ENCODE measurements at places on chromosomes 6 and 20.

DNA sequence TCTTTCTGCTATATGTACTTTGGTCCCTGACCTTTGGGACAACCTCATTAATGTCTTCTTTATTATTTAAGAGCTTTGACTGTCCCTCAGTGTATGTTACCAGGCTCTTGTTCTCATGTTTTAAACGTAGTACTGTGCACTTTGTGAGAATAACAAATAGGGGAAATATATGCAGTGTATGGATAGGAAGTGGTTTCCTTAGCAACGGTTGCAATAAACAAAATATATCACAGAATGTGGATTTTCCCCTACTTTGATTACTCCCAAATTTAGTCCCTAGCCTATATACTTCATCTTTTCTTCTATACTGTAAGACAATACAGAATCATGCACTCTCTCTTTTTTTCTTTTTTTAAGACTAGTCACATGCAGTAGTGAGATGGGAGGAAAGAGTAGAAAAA, 123.8 kb upstream of the AKIRIN2 start:
- no peak for DNase-seq

- DNase-seq, result no peak
Observed at GRCh38 chr20:5626603-5627002, 123.6 kb upstream of the SHLD1 start.

- no peak for DNase-seq
Observed at GRCh38 chr6:21091411-21091810, 502.1 kb upstream of the SOX4 start.

DNA sequence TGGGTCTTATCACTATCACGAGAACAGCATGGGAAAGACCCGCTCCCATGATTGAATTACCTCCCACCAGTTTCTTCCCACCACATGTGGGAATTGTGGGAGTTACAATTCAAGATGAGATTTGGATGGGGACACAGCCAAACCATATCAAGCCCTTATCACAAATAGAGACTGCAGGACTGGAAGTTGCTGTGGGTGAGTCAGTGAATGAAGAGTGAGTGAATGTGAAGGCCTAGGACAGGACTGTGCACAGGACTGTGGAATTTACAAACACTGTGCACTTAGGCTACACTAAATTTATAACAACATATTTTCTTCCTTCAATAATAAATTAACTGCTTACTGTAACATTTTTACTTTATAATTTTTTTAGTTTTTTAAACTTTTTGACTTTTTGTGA, 30.2 kb upstream of the BCAS1 start:
- DNase-seq, result no peak

- DNase-seq, result peak; percentile 31
Observed at GRCh38 chr6:15523679-15524630, 138.9 kb downstream of the DTNBP1 start.

- no peak for DNase-seq
Observed at GRCh38 chr6:48883116-48883515, 579.9 kb downstream of the MMUT start.

DNA sequence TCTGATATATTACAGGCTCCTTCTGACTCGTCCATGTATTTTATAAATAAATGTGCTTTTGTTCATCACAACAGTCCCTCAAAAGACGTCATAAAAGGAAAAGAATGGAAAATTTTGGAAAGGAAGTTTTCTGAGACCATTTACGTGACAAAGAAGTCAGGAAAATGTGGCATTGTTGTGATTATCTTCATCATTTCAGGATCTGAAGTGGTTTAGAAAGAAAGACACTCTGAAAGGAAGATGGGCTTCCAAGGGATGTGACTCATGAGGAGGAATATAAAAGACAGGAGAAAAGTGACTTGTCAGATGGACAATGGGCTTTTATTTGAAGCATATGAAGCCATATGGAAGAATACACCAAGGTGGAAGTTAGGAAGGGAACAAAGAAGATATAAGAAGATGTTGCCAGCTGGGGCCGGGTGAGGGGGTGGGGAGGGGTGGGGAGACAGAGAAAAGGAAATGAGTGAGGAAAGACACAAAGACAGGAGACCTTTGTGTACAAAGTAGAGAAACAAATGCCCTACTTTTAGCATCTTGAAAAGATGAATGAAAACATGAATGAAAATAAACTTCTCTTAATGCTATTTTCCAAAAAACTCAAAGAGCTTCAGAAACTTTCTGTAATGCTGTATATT, 190.3 kb upstream of the PREP start:
- DNase-seq, result no peak

DNA sequence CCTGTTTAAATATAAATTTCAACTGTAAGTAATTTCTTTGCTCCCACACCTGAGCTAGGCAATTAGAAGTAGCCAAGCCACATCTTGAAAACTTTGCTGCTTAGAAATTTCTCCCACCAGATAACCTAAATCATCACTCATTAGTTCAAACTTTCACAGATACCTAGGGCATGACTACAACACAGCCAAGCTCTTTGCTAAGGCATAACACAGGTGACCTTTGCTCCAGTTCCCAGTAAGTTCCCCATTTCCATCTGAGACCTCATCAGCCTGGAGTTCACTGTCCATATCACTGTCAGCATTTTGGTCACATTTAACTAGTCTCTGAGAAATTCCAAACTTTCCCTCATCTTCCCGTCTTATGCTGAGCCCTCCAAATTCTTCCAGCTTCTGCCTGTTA, 79.8 kb upstream of the OPRM1 start:
- no peak for DNase-seq

DNA sequence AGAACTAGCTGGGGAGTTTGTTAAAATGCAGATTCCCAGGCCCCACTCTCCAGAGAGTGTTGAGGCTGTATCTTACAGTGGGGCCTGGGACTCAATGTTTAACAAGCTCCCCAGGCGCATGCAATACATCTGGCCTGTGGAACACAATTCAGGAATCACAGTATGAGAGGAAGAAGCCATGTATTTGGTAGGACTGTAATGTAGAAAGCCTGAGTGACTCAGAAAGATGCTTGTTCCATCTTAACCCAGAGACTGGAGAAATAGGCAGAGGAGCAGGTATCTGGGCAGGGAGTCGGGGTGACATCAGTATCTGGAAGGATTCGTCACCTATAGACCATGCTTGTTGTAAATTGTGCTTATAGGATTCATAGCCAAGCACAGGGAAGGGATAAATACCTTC, 90.5 kb downstream of the UNC5CL start:
- no peak for DNase-seq

GRCh38 chr6:109722011-109722410, 30.9 kb downstream of the FIG4 start:
- DNase-seq, result no peak

GRCh38 chr20:59690101-59690500, 85.8 kb downstream of the PHACTR3 start:
- DNase-seq, result no peak

DNA sequence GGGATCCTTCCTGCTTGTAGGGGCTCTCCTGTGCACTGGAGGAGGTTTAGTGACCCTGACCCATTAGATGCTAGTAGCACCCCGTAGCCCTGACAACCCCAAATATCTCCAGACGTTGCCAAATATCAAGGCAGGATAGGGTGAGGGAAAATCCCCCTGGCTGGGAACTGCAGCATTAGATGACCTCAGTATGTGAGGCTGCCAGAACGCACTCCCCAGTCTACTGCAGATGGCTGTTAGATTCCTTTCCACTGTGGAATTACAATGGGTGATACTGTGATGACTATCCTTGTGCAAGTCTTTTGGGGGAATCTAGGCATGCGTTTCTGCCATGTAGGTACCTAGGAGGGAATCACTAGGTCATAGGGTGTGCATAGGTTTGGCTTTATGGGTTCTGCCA, 226.3 kb upstream of the KCNG1 start:
- no peak for DNase-seq

DNA sequence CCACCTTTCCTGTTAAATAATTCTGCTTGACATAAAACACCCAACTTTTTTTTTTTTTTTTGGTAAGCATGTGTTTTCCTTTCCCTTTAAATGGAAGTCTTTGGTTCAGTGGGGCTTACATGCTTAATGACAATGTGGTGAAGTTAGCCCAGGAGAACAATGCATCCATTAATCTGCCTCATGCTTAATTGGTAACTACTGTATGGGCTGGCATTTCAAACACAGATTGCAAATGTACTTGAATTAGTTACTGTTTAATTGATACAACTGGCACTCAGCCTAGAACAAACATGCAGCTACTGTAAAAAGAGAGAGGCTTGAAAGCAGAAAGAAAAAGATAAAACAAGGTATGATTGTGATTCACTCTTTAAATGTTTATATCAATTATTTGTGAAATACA, 483.6 kb upstream of the NOX3 start:
- no peak for DNase-seq

- no peak for DNase-seq
Observed at GRCh38 chr6:116624036-116624805, 7.9 kb downstream of the RSPH4A start.

DNA sequence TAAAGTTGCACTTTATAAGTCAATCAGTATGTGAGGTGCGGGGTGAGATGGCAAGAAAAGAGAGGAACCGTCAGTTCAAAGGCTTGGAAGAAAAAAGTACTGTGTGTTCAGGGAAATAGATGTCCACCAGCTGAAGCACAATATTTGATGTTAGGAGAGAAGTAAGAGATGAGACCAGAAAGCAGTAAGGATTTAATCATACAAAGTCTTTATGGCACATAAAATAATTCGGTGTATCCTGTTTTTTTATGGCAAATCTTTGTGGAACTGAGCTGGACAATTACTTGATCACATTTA, 197.2 kb downstream of the FAXC start:
- DNase-seq, result no peak

GRCh38 chr6:8527818-8528217, 92.5 kb upstream of the SLC35B3 start:
- DNase-seq, result no peak

GRCh38 chr6:6892744-6893583, 214.8 kb upstream of the RREB1 start:
- no peak for DNase-seq

- DNase-seq, result peak; percentile 23
Observed at GRCh38 chr6:7261852-7262461, 51.0 kb downstream of the SSR1 start.

DNA sequence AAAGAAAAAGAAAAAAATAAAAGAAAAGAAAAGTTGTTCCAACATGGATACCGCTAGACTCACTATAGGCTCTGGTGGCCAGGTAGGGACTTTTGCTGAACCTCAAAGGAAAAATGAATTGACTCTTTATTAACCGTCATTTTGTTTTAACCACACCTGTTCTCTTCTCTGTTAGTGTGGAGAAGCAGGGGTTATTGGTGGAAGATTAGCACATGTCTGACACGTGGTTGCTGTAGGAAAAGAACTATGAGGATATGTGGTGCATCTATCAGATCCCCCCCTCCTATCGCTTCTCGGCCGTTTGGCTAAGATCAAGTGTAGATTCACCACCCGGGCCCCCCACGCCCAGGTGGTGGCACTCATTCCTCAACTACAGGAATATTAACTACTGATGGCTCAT, 212.4 kb upstream of the ZNF184 start:
- DNase-seq, result no peak

- no peak for DNase-seq
Observed at GRCh38 chr20:41352106-41352505, 11.5 kb downstream of the LPIN3 start.

DNA sequence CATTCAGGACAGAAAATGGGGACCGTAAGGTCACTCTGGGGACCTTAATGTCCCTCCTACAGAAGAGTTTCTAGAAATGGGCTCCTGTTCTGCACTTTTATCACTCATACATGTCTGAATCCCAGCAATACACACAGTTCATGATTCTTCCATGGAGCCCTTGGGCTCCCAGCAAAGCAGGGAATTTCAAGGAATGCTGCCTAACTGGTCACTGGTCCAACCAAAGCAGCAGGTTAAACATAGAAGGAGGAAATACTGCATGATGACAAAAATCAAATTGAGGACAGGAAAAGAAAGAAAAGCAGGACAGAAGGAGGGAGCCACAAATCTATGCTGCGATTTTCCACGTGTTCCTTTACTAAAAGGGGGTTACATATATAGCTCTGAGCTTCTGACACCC, 300.2 kb downstream of the PTPRT start:
- no peak for DNase-seq

- DNase-seq, result no peak
Observed at GRCh38 chr20:58313396-58313795, 3.9 kb downstream of the RAB22A start.

GRCh38 chr6:13453771-13454251, 33.6 kb downstream of the GFOD1 start:
- no peak for DNase-seq

- peak; percentile 67 for DNase-seq
Observed at GRCh38 chr6:2738373-2738979, 12.2 kb downstream of the MYLK4 start.

- no peak for DNase-seq
Observed at GRCh38 chr20:15919118-15919517, 654.1 kb downstream of the KIF16B start.

GRCh38 chr20:34525709-34526416, 9.6 kb downstream of the DYNLRB1 start:
- DNase-seq, result peak; percentile 61

DNA sequence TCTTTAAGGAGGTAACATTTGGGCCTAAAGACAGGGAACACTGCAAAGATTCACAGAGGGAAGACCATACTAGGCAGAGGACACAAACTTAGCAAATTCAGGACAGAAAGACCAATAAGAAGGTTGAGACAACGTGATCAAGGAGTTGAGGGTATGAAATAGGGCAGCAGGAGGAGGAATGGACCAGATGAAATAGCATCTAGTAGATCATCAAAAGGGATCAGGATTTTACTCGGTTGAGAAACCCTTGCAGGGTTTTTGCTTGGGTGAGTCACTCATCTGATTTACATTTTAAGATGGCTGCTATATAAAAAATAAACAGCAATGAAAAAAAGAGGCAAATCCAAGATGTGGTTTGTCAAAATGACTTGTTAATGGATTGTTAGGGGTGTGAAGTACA, 4.7 kb downstream of the BCLAF1 start:
- DNase-seq, result no peak

- no peak for DNase-seq
Observed at GRCh38 chr6:132122871-132123270, 171.7 kb upstream of the CCN2 start.

DNA sequence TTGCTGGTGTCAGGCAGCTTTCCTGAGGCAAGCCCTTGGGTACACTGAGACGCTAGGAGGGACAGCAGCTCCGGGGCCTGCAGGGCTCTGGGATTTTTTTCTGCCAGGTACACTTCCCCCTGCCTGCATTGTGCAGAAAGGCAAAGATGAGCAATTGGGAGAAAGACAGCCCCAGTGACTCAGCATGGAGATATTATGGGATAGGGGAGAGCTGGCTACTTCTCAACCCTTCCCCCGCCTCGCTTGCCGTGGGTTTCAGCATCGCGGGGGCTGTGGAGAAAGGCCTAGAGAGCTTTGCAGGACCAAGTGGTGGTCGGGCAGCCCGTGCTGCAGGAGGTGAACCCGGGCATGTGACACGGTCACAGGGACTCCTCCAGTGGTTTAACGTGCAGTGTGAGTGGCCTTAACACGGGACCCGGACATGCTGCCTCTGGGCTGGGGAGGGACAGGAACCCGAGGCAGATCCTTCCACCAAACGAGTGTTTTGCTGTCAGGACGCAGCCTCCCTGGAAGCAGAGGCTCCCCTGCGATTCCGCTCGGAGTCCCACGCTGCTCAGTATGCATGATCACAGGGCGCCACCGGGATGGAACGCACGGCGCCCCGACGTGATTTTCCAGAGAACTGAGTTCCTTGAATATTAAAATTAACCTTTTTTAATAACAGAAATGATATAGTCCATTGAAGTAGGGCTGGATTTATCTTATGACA, 139.9 kb downstream of the CDH4 start:
- DNase-seq, result no peak

- no peak for DNase-seq
Observed at GRCh38 chr6:45535933-45536332, 158.2 kb upstream of the SUPT3H start.

- DNase-seq, result no peak
Observed at GRCh38 chr6:14865531-14866100, 380.3 kb upstream of the JARID2 start.
